ENCODE measurements at places on chromosomes 1 and 21. TPM values are rescaled to one million over a fixed set of nuclear protein-coding genes. Genes with fewer than 3 reads are reported as not detected.

Gene PPIE
- total RNA-seq, result 60.2 TPM

Gene CFHR1
- not detected for total RNA-seq

Gene DENND4B
- total RNA-seq, result 28.3 TPM

Gene DDAH1
- total RNA-seq, result 70.7 TPM

GRCh38 chr1:210475321-210475720 lies 146.6 kb downstream of the HHAT start:
- H3K36me3 ChIP-seq, result no peaks in the 10 kb centered on the region
- no peaks in the 10 kb centered on the region for H3K4me1 ChIP-seq
- no peaks in the 10 kb centered on the region for H3K27me3 ChIP-seq
- DNase-seq, result no peak

- no peak for DNase-seq
- no peak overlapping the region for H3K4me3 ChIP-seq
- no peak overlapping the region for H3K27ac ChIP-seq
- H3K27me3 ChIP-seq, result no peaks in the 10 kb centered on the region
- no peaks in the 10 kb centered on the region for H3K36me3 ChIP-seq
Observed at GRCh38 chr1:174206148-174206836, 47.0 kb downstream of the RABGAP1L start.

Gene SEC16B
- total RNA-seq, result 2.7 TPM

DNA sequence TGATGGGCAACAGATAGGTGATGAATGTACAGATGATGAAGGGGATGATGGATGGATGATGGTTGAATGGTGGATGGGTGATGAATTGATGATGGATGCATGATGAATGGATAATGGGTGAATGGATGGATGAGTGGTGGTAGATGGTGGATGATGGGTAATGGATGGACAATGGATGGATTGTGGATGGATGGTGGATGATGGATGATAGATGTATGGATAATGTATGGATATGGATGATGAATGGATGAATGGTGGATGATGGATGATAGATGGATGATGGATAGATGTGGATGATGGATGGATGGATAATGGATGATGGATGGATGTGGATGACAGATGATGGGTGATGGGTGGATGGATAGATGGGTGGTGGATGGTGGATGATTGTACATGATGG lies 35.7 kb downstream of the WNT3A start:
- no peaks in the 10 kb centered on the region for H3K4me1 ChIP-seq
- no peaks in the 10 kb centered on the region for H3K36me3 ChIP-seq

Gene HES4
- total RNA-seq, result 45.8 TPM

GRCh38 chr1:111174070-111174469 lies 26.4 kb downstream of the DENND2D start:
- no peaks in the 10 kb centered on the region for H3K4me1 ChIP-seq
- H3K4me3 ChIP-seq, result no peak overlapping the region
- H3K36me3 ChIP-seq, result no peaks in the 10 kb centered on the region
- no peak overlapping the region for H3K27ac ChIP-seq

GRCh38 chr1:220370041-220370700 lies 97.9 kb upstream of the RAB3GAP2 start:
- no peak for DNase-seq
- no peak overlapping the region for H3K27ac ChIP-seq
- H3K4me1 ChIP-seq, result no peaks in the 10 kb centered on the region
- no peaks in the 10 kb centered on the region for H3K36me3 ChIP-seq

DNA sequence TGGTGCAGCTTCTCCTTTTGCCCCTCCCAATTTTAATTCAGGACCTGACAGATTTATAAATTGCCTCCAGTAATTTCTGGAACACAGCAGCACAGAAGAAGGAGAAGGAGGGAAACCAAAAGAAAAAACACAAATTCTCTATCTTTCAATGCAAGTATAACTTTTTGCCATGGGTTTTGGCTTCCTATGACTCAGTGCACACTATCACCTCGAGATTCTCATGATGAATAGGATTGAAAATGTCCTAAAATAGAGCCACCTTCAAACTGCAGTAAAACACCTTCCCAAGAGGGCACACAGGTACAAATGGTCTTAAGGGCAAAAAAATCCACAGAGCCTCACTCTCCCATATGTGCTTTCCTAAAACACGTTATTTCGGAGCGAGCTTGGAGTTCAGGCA lies 113.6 kb downstream of the HLCS start:
- no peaks in the 10 kb centered on the region for H3K4me1 ChIP-seq
- H3K36me3 ChIP-seq, result no peaks in the 10 kb centered on the region
- no peaks in the 10 kb centered on the region for H3K27me3 ChIP-seq
- H3K4me3 ChIP-seq, result no peak overlapping the region
- no peak for DNase-seq

Gene NPHP4
- 11.4 TPM for total RNA-seq

DNA sequence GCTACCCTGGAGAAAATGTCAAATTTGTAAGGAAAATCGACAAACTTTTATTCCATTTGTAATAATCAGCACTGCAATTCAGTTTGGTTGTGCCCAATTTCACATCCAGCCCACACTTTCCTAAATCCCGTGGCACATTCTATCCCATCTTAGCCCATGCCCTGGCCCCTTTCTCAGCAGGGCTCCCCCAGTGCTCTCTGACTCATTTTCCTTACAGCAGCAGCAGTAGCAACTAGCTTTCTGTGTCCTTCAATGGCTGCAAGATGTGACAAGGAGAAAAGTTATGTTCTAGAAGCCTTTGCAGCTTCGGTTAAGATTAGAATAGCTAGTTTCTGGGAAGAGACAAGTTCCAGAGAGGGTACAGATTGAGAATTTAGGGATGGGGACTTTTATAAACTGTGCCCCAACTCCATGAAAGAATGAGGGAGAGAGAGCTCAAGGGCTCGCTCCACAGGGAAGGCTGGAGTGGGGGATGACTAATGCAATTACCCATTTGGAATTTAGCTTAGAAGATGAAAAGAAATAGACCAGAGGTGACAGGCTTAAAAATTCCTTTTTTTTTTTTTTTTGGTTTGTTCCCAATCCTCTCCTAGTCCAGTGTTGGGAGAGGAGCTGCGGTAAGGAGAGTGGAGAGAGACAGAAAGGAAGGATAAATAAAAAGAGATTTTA lies 47.0 kb upstream of the POU2F1 start:
- no peaks in the 10 kb centered on the region for H3K36me3 ChIP-seq
- no peak overlapping the region for H3K27ac ChIP-seq
- no peak overlapping the region for H3K4me3 ChIP-seq

- no peaks in the 10 kb centered on the region for H3K4me1 ChIP-seq
- no peaks in the 10 kb centered on the region for H3K36me3 ChIP-seq
- H3K4me3 ChIP-seq, result no peak overlapping the region
- no peaks in the 10 kb centered on the region for H3K27me3 ChIP-seq
Observed at GRCh38 chr1:1967879-1968278, 35.7 kb downstream of the CFAP74 start.

- no peak overlapping the region for H3K4me3 ChIP-seq
- no peak overlapping the region for H3K27ac ChIP-seq
- H3K27me3 ChIP-seq, result no peaks in the 10 kb centered on the region
Observed at GRCh38 chr1:213281640-213282301, 230.7 kb downstream of the RPS6KC1 start.

DNA sequence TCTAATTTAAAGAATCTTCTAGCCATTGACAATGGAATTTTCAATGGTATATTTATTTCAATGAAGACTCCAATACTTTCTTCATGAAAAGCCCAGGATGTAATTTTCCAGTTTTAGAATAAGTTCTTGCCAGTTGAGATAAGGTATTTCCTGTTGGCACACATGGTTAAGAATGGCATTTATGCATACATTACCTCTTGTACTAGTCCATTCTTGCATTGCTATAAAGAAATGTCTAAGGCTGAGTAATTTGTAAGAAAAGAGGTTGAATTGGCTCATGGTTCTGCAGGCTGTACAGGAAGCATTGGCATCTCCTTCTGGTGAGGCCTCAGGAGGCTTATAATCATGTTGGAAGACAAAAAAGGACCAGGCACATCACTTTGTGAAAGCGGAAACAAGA lies 1179.6 kb downstream of the AMY1C start:
- H3K4me3 ChIP-seq, result no peak overlapping the region
- no peak for DNase-seq
- no peaks in the 10 kb centered on the region for H3K36me3 ChIP-seq
- H3K27me3 ChIP-seq, result no peaks in the 10 kb centered on the region

DNA sequence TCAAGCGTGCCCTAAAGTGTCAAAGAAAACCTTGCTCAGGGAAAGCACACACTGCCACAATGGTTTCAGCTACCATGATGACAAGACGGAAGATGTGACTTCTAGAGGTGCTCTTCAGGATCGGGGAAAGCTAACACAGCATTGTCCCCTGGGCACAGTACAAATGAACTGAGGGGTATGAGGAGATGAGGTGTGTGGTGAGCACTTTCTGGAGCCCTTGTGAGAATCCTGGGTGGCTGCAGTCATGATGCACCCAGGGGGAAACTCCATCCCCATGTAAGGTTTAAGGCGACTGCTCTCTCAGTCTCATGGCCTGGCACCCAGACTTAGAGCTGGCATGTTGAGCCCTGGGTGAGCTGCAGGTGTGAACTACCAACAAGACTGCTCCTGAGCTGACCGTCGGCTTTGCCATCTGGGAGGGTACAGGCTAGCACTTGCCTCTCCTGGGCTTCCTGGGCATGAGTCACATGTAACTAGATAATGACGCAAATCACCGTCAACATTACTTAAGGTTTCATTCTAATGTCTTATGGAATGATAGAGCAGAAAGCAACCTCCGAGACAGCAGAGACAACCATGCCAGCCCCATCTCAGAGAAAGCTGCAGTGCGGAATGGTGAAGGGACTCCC lies 144.6 kb downstream of the CLIC6 start:
- no peaks in the 10 kb centered on the region for H3K4me1 ChIP-seq
- no peaks in the 10 kb centered on the region for H3K36me3 ChIP-seq
- H3K27me3 ChIP-seq, result no peaks in the 10 kb centered on the region
- no peak overlapping the region for H3K4me3 ChIP-seq
- peak; percentile 38 for DNase-seq

Gene CLEC20A
- total RNA-seq, result not detected

- no peaks in the 10 kb centered on the region for H3K4me1 ChIP-seq
- no peaks in the 10 kb centered on the region for H3K27me3 ChIP-seq
- H3K36me3 ChIP-seq, result no peaks in the 10 kb centered on the region
- H3K27ac ChIP-seq, result no peak overlapping the region
- DNase-seq, result no peak
- H3K4me3 ChIP-seq, result no peak overlapping the region
Observed at GRCh38 chr1:55197099-55197498, 18.1 kb downstream of the USP24 start.

- H3K4me3 ChIP-seq, result no peak overlapping the region
- H3K27ac ChIP-seq, result no peak overlapping the region
- no peak for DNase-seq
- no peaks in the 10 kb centered on the region for H3K27me3 ChIP-seq
- H3K36me3 ChIP-seq, result no peaks in the 10 kb centered on the region
Observed at GRCh38 chr21:42575111-42575510, 61.5 kb downstream of the SLC37A1 start.

DNA sequence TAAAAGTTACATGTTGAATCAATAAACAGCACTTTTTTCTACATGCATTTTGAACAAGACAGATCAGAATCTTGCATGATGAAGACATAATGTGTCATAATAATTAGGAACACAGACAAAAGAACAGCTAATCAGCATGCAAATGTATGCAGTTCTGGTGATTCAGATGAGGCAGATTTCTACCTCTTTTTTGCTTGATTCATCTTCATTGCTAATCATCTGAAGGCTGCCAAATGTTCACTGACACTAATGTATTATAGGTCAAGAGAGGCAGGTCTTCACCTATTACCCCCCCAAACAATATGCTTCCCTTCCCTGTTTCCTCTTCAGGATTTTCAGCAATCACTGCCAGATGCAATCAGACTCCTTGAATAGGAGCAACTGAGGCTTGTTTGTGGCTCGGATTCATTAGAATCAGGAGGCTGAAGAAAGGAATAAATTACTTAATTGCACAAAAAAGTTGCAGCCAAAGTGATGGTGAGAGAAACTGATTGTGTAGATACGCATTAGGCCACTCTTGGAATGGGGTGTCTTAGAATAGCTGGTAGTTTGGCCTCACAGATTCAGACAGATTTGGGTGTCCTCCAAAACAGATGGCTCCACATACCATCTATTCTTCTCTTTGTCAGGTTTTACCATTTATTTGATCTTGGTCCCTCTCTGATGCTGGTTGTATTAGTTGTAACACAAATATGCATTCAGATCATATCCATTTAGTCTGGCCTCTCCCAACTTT lies 275.4 kb downstream of the RPS6KC1 start:
- H3K4me1 ChIP-seq, result no peaks in the 10 kb centered on the region
- no peaks in the 10 kb centered on the region for H3K36me3 ChIP-seq
- no peak overlapping the region for H3K4me3 ChIP-seq

- H3K27me3 ChIP-seq, result no peaks in the 10 kb centered on the region
- no peak for DNase-seq
- no peaks in the 10 kb centered on the region for H3K4me1 ChIP-seq
- no peak overlapping the region for H3K4me3 ChIP-seq
- H3K36me3 ChIP-seq, result no peaks in the 10 kb centered on the region
- H3K27ac ChIP-seq, result no peak overlapping the region
Observed at GRCh38 chr1:115499253-115499652, 142.5 kb upstream of the VANGL1 start.

DNA sequence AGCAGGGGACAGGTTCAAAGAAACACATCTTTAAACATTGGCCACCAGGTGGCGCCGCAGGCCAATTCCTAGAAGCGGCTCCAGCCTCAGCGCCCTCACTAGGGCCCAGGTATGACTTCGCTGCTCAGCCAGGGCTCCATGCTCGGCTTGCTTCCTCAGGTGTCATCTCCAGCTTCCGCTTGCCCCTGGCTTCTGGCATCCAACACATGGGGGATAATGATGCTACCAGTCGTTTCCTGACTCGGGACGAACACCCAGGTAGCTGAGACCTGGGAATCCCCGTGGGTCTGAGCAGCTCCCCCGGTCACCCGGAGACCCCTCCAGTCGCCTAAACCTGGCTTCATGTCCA lies 8.5 kb upstream of the MEX3A start:
- H3K27me3 ChIP-seq, result no peaks in the 10 kb centered on the region
- no peak overlapping the region for H3K27ac ChIP-seq
- no peaks in the 10 kb centered on the region for H3K36me3 ChIP-seq

Gene SORT1
- total RNA-seq, result 164 TPM

Gene DIRAS3
- 2.8 TPM for total RNA-seq

Gene UBL4B
- total RNA-seq, result not detected

DNA sequence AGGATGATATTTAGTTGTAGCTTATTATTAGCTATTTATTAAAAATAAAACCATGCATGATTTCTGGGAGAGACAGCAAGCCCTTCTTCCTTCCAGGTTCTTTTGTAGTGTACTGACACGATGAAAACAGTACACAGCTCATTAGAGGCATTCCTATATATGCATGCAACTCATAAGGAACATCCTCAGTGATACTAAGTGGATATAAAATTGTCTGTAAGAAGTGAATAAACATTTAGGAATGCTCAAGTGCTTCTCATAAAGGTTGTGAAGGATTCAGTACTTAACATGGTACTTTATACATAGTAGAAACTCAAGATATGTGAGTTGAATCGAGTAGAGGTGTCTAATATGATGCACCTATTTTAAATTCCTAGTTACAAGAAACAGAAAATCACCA lies 287.7 kb downstream of the SDCCAG8 start:
- no peak overlapping the region for H3K27ac ChIP-seq
- no peak for DNase-seq
- H3K36me3 ChIP-seq, result no peaks in the 10 kb centered on the region
- no peak overlapping the region for H3K4me3 ChIP-seq
- no peaks in the 10 kb centered on the region for H3K4me1 ChIP-seq

GRCh38 chr1:71080230-71080738 lies 551 bp downstream of the ZRANB2 start:
- peak overlapping the region; percentile 90 for H3K27ac ChIP-seq
- H3K4me1 ChIP-seq, result no peaks in the 10 kb centered on the region
- no peaks in the 10 kb centered on the region for H3K36me3 ChIP-seq
- no peak for DNase-seq

Gene PRAMEF18
- not detected for total RNA-seq

Data from prostate gland (tissue), 2 donors.